ENCODE measurements at places on chromosomes 1 and 21. TPM values are rescaled to one million over a fixed set of nuclear protein-coding genes. Genes with fewer than 3 reads are reported as not detected.
A peak's percentile ranks its signal among the peaks of the same experiment; 100 is the strongest.

BMP8B gene
- 0.20 TPM for total RNA-seq

CBR3 gene
- total RNA-seq, result 9.5 TPM

TMPRSS15 gene
- total RNA-seq, result not detected

OR2T35 gene
- not detected for total RNA-seq

DNA sequence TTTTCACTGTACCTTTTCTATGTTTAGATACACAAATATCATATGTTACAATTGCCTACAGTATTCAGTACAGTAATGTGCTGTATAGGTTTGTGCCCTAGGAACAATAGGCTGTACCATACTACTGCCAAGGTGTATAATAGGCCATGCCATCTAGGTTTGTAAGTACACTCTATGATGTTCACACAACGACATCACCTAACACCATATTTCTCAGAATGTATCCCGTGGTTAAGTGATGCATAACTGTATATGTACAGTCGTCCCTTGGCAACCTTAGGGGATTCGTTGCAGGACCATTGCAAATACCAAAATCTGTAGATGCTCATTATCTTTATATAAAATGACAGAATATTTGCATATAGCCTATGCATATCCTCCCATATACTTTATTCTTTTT is 5.8 kb upstream of the SSR2 start:
- no peak for DNase-seq

- DNase-seq, result peak; percentile 81
Measured at GRCh38 chr1:31705080-31705866, 1.5 kb upstream of the COL16A1 start.

DNA sequence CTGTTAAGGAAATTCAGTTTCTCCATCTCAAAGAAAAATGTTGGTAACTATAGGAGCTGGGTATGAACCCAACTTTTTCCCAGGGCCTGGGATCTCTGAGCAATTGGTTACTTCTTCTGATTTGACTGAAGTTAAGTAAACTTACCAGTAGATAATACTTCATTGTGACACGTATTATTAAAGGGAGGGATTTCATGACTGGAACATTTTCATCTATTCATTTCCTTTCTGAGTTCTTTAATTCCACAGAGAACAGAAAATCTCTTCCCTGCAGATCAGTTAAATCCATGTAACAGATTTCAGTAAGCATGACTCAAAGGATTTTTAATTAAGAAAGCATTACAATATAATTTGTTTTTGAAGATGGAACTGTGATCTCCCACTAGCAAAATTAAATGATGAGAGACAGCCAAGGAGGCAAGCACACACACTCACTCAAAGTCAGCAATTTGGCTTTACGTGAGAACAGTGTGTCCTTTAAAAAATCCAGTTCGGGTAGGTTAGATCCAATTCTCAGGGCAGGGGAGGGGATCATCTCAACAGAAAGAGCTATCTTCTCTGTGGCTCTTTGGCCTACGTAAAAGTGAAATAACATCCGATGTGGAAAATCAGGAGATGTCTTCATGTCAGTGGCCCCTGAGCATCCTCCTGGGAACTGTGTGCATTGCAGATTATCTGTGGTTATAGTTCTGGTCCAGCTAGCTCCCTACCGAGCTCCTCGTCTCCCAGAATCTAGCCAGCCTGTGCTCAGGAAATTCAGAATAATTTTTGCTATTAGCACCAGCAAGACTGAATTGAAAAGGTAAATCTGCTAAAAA is 10.8 kb upstream of the MYOC start:
- no peak for DNase-seq

GRCh38 chr1:17040135-17040534 is 13.7 kb downstream of the SDHB start:
- DNase-seq, result no peak

DNA sequence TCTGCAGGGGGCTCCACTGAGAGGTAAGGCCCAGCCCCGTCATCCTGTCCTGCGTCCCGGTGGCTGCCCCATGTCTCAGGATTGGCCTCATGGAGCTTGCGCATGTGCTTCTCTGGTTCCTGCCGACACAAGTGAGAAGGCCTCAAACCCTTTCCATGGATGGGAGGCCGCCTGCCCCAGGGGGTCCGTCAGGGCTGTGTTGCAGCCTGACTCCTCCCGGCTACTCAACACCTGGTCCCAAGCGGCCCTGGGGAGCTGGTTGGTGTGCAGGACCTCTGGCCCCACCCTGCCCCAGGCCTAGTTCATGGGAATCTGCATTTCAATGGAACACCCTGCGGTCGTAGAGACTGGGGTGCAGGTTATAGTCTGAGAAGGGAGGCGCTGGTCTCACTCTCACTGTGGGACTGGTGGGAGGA is 21.1 kb upstream of the PDE9A start:
- DNase-seq, result no peak

GRCh38 chr1:230381049-230381467 is 45.1 kb downstream of the PGBD5 start:
- no peak for DNase-seq

- DNase-seq, result no peak
Measured at GRCh38 chr1:7383671-7384520, 387.2 kb upstream of the VAMP3 start.

DNA sequence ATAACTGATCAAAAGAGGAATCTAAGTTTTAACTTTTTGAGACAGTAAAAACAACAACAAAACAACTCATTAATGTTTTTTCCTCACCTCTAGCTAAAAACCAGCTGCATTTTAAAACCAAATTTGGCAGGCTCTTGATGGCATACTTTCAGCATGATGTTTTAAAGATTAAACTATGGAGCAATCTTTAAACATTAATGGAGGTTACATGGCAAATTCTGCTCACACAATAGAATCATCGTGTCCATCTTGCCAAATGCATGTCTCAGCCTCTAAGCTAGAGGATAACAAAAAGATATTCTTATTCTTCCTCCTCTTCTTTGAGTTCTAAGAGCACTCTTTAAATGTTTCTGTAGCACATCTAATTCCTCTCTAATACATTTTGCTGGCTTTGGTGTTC is 579.8 kb upstream of the PKN2 start:
- DNase-seq, result no peak

DNA sequence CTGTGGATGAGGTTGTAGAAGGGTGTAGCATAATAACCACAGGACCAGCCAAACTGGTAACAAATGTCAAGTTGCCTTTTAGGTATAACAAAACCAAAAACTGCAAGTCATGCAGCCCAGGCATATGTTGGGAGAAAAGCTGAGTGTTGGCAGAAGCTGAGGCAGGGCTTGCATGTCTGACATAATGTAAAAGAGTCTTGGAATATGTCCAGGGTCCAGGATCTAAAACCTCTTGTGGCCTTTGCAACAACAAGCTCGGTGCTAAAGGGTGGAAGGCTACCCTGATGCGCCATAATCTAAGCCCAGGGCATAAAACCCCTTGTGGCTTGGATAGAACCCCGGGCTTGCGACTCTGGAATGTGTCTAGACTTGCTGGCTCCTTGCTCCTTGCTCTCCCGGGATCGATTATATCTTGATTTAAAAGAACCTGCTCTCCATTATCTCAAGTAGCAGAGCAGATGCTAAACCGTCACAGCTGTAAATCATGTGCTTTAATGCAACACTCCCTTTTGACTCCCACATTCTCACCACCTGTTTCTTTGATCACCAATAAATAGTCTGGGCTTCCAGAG is 26.5 kb upstream of the SLC35A3 start:
- no peak for DNase-seq

GRCh38 chr1:225930566-225930965 is 6.5 kb upstream of the PYCR2 start:
- no peak for DNase-seq

Measured in activated naive CD8-positive, alpha-beta T cell treated with anti-CD3 and anti-CD28 coated beads for 36 hours (primary cell).